ENCODE measurements at places on chromosomes 12 and 14.

DNA sequence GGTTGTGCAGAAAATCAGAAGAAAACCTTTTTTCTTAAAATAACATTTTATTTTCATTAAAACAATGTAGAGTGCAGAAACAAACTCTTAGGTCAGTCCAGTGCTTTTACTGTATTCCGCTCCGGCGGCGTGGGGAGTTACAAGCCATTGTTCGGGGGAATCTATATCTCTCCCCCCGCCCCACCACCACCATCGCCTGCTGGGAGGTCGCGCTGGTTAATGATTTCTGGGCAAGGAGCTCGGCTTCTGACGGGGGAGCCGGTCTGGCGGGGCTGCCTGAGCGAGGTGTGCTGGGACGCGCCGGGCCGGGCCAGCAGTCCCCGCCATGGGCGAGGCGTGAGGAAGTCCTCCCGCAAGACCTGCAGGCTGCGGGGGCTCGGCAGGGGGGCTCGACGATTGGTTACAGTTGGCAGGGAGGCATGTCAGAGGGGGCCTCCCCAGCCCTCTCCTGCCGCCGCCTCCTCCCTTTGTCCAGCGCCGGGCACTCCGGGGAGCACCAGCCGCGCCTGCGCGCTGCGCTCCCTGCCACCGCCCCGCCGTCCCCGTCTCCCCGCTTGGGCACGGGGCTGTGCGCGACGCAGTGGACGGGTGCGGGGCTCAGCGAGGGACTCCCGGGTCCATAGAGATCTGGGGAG lies 1.0 kb upstream of the DUSP6 start:
- DNase-seq = no peak

DNA sequence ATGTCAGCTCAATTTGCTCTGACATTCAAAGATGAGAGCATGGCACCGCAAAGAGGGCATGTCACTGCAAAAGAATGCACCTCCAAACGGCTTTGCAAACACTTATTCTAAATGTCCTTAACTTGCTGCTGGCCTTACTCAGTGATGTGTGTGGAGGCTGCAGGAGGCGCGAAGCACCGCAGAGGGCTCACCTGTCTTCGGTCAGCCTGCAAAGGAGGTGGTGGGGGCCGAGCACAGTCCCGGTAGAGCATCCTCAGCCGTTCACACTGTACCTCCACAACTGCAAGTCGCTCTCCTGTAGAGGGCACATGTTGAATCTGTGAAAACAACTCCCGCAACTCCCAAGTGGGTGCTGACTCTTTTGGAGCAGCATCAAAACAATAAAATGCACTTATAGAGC lies 93.8 kb downstream of the TRAFD1 start:
- no peak for DNase-seq

- DNase-seq = no peak
Observed at GRCh38 chr12:110174373-110174996, 50.3 kb downstream of the IFT81 start.

GRCh38 chr14:104510216-104510615 lies 69.3 kb upstream of the C14orf180 start:
- no peak for DNase-seq

DNA sequence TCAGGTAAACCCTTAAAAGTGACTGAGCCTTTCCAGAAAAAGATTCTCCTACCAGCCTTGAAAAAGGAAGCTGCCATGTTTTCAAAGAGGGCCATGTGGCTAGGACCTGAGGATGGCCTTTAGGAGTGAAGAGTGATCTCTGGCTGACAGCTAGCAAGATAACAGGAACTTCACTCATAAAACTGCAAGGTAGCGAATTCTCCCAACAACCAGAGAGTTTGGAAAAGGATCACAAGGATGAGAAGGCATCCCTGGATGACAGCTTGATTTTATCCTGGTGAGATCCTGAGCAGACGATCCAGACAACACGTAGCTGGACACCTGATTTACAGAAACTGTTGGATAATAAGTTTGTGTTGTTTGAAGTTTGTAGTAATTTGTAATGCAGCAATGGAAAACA lies 115.6 kb upstream of the FBXO33 start:
- DNase-seq = no peak

- DNase-seq = no peak
Observed at GRCh38 chr12:26195250-26195640, at the start of gene SSPN. TSS of gene SSPN (plus strand) at chr12:26195573. CDS start at chr12:26195673, 100 bp downstream.

DNA sequence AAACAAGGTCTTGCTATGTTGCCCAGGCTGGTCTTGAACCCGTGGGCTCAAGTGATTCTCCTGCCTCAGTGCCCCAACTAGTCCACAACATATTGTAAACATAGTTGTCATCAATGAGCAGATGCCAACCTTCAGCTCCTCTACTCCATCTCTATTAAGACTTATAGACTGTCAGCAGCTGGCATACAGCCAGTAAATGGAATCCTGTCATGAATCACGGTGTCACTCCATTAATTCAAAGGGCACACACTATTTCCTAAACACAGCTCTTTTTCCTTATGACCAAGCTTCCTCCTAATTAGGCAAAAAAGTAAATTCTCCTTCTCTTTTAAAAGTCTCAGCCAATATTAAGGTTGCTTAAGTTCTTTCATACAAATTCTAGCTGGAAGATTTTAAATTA lies 111.2 kb downstream of the ITPR2 start:
- DNase-seq = no peak

DNA sequence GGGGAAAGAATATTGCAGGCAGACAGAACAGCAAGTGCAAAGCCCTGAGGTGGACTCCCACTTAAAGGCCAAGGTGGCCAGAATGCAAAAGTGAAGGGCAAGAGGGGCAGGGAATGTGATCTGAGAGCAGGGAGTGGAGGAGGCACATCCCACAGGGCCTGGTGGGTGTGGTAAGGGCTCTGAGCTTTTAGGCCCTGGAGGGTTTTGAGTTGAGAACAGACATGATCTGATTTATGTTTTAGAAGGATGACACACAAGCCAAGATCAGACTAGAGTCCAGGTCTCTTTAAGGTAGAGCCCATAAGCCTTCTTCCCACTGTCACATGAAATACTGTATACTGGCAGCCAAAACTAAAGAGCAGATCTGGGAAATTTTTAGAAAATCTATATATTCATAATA lies 162.5 kb downstream of the SLC38A4 start:
- no peak for DNase-seq

- no peak for DNase-seq
Observed at GRCh38 chr12:112130441-112130998, 5.2 kb downstream of the TRAFD1 start.

- no peak for DNase-seq
Observed at GRCh38 chr14:94213021-94213420, 38.9 kb downstream of the PPP4R4 start.

GRCh38 chr12:120739031-120739762 lies 13.6 kb downstream of the ACADS start:
- no peak for DNase-seq

DNA sequence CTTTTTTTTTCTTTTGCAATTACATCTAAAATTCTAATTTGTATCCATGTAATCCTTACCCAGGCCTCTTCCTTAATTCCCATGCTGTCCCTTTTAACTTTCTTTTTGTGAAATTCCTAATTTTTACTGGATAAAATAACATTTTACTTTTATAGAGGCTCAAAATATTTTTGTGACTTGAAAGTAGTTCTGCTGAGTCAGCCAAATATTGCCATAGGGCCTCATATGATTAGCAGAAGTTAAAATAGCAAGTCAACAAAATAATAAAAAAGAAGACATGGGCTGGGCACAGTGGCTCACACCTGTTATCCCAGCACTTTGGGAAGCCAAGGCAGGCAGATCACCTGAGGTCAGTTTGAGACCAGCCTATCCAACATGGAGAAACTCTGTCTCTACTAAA lies 2.0 kb downstream of the C3AR1 start:
- no peak for DNase-seq

DNA sequence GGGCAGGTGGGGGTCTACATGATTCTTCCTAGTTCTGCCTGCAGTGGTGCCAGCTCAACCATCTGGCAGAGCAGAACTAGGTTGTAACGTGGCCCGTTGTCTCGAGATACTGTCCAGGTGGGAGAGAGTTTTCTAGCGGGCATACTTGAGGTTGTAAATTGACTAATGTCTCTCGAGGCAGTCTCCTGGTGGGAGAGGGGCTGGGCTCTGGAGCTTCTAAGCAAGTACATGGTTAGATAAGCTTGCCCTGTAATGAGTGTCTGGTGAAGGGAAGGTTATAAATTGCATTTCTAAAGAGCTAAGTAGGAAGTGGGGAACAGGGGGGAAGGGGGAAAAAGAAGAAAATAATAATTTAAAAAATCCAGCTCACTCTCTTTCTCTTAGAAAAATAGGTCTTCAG lies 18.1 kb downstream of the BDKRB1 start:
- DNase-seq = no peak

- DNase-seq = no peak
Observed at GRCh38 chr12:76666290-76666835, 97.6 kb upstream of the ZDHHC17 start.

DNA sequence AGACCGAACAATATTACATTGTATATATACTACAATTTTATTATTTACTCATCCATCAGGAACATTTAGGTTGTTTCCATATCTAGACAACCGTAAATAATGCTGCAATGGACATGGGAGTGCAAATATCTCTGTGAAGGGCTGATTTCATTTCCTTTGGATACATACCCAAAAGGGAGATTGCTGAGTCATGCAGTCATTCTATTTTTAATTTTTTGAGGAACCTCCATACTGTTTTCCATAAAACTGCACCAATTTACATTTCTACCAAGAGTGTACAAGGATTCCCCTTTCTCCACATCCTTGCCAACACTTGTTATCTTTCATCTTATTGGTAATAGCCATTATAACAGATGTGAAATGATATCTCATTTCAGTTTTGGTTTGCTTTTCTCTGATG lies 84.7 kb downstream of the SLC41A2 start:
- DNase-seq = no peak

DNA sequence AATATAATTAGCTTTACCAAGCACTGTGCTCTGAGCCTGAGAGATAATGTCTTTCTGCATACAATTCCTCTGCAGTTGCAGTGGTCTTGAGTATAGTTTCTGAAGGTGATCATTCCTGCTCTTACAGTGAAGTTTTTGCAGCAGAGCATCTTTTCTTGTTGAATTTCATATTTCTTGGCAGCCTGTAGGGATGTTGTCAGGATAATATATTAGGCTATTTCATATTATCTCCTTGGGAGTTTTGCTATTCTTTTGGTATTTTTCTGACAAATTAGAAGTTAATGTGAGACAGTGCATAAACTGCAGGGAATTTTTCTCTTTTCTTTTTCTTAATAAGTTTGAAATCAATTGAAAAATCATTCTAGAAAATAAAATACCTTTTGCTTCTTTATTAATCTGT lies 1502.6 kb upstream of the FLRT2 start:
- no peak for DNase-seq

DNA sequence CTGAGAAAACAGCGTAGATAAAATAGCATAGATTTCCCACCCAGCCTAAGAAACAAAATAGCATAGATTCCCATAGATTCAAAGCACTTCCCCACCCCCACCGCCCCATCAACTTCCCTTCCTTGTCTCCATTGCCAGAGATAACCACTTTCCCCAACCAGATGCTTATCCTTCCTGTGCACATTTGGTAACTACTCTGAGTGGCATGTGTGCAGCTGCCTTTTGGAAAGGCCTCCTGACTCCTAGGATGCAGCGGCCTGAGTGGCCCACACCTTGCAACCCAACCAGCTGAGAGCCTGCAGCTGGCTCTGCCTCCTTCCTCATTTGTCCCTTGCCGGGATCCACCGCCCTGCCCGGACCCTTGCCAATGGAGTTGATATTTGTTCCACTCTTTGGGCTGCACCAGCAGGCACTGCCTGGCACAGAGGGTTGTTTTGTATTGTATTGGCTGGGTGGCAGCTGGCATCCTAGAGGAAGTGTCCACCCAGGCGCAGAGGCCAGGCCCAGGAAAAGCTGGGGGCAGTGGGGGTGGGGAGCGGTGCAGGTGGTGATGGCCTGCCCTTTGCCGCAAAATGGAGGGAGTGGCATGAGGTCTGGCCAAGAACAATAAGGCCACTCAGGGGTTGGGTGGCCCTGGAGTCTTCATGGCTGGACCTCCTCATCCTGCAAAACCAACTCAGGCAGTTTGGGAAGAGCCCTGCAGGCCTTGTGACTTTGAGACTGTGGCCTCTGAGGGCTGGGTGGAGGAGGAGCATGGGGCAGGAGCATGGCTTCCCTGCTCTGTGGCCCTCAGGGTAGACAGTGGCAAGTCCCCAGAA lies 4.9 kb downstream of the SLC48A1 start:
- no peak for DNase-seq

- no peak for DNase-seq
Observed at GRCh38 chr14:102662636-102663430, 70.4 kb downstream of the RCOR1 start.

- no peak for DNase-seq
Observed at GRCh38 chr14:74257941-74258763, 18.9 kb downstream of the VSX2 start.

DNA sequence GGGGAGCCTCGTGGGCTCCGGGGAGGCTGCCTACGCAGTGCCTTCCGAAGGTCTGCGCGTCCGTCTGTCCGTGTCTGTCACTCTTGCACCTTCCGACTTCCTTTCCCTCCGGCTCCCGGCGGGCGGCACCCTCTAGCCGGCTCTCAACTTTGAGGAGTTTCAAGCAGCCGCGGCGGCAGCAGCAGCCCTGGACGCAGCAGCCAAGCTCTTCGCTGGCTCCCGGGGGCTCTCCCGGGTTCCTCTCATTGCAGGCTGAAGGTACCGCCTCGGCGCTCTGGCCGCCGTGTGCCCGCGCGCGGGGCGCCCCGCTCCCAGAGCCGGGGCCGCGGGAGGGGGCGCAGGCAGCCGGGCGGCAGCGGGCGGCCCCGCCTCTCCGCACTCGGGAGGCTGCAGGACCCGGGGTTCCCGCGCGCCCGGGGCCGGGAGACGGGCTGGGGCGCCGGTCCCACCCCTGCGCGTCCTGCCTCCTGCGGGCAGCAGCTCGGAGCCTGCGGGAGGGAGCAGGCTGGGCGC lies at the start of the genes AMIGO2 and PCED1B:
TSS of gene AMIGO2 (minus strand) at position 492 of the 513 bp plus-strand sequence. CDS start 957 bp downstream, outside the sequence.
TSS of gene PCED1B (plus strand) at position 154 of the 513 bp plus-strand sequence. CDS start 155,443 bp downstream, outside the sequence.
- DNase-seq = peak; percentile 35

DNA sequence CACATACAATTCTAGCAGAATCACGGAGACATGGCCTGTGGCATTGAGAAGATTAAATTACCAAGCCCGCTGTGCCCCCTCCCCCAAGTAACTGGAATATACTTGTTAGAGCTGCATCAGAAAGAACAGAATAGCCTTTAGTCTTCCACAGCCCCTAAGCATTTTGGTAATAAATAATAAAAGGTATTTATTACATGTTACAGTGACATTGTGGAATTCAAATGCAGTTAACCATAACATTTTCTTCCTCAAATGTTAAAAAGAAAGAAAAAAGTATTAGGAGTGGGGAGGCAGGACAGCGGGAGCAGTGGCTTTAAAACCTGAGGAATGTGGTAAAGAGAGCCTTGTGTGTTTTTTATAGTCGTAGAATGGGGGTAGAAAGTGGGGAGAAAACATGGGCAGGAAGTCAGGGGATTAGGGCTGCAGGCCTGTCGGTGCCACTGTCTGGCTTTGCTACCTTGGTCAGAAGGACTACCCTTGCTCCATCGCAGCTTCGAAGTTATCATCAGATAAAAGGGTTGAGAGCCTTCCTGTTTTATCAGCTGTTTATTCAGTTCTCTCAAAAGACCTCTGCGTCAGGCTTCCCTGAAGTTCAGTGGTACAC lies 255.9 kb downstream of the MSRB3 start:
- DNase-seq = no peak

- DNase-seq = no peak
Observed at GRCh38 chr12:20395791-20396550, 27.6 kb downstream of the PDE3A start.

- no peak for DNase-seq
Observed at GRCh38 chr12:50241178-50241577, 42.1 kb downstream of the LIMA1 start.
